ENCODE measurements at places on chromosomes 5 and 9. TPM values are rescaled to one million over a fixed set of nuclear protein-coding genes. Genes with fewer than 3 reads are reported as not detected.

The CCDC180 gene
- 24.8 TPM for total RNA-seq

The LRRC14B gene
- total RNA-seq, result 13.7 TPM

The ROPN1L gene
- total RNA-seq, result 1.1 TPM

The PCDHAC1 gene
- 1.2 TPM for total RNA-seq

The FRMD3 gene
- 16.6 TPM for total RNA-seq

The DRD1 gene
- total RNA-seq, result not detected

The PCDHGA9 gene
- 9.8 TPM for total RNA-seq

The FOXD4L6 gene
- total RNA-seq, result not detected

The FBP1 gene
- total RNA-seq, result 17.7 TPM

The MYMK gene
- 2.8 TPM for total RNA-seq

The RNF38 gene
- total RNA-seq, result 27.9 TPM

The SAXO1 gene
- total RNA-seq, result 0.93 TPM

The SPINK6 gene
- not detected for total RNA-seq

The GRM6 gene
- total RNA-seq, result not detected

The ZNG1C gene
- total RNA-seq, result 25.2 TPM

The LECT2 gene
- not detected for total RNA-seq

The MAMDC2 gene
- 5.7 TPM for total RNA-seq

The SLC4A9 gene
- total RNA-seq, result 21.8 TPM

The WDR38 gene
- not detected for total RNA-seq

The BAG1 gene
- 75.6 TPM for total RNA-seq

The UGT3A2 gene
- total RNA-seq, result 4.4 TPM

The RMI1 gene
- total RNA-seq, result 11.3 TPM

The GOLGA1 gene
- 13.8 TPM for total RNA-seq

The FER gene
- 29.1 TPM for total RNA-seq

The OTULINL gene
- 9.8 TPM for total RNA-seq

The NPR3 gene
- 27.6 TPM for total RNA-seq

The PCDHB13 gene
- 7.9 TPM for total RNA-seq

The ISL1 gene
- not detected for total RNA-seq
